LHCN-M2 (cell line): ENCODE measurements at places on chromosomes 5 and 9.

DNA sequence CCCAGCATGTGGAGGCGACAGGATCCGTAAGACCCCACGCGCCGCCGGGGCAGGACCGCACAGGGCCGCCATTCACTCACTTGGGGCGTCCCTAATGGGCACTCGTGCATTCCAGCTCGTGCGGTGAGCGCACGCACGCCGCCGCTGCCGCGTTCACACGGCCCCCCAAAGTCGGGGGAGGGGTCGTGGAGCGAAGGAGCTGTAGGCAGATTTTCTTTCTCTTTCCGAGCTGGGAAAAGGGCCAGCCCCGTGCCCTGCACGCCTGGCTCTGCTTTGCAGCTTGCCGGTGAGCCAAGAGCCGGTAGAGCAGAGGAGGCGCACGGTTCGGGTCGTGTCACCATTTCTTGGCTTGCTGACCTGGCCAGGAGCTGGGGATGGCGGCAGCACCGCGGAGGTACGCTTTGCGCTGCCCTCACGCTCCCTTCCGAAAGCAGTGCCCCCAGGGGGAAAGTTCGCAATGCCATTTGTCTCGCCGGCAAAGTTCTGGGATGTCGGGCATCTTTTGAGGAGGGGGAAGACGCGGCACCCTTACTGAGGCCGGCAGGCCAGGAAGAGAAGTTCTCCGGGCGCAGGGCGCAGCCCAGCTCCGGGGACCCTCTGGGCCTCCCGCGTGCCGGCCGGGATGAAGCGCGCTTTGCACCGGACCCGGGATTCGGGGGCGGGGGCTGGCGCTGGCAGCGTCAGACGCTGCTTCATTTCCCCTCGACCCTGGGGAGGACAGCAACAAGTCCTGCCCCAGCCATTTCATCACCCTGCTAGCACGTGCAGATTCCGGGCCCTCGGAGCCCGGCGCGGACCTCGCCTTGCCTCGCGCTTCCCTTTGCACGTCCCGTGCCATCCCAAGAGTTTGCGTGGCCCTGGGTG lies 898 bp downstream of the STC2 start:
- DNase-seq = peak; percentile 62

- no peak for DNase-seq
Observed at GRCh38 chr9:134626069-134626423, 15.6 kb upstream of the COL5A1 start.

DNA sequence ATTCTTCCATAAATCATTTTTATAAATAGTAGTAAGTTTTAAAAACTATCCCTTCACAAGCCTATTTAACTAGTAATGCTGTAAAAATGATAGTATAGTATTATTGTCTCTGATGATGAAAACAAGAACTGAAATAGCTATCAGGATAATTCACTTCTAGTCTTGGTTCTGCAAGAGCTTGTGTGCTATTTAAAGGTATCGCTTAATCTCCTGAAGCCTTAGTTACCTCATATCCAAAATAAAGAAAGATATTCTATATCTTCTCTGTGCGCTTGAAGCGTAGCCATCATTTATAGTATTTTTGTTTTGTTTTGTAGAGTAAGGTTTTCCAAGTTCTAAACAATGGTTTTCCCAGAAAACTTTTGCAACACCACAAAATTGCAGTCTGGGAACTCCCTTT lies 180.1 kb downstream of the TMC1 start:
- DNase-seq = no peak

DNA sequence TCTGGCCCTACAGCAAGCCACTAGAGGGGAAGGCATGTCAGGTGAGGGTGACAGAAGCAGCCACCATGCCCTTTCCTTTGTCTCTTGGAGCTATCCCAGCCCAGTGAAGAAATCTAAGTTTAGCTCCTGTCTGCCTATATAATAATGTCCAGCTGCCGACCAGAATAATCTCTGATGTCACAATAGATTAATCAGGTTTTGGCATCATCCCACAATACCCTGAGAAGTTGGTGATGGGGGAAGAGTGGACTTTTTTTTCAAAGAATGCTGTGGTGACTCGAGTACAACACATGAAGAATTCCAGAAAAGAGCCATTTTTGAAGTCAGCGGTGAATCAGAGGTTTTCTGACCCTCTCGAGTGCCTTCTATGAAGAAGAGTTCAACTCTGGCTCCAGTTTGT lies 1.7 kb upstream of the TSLP start:
- DNase-seq = peak; percentile 76

- no peak for DNase-seq
Observed at GRCh38 chr9:27131731-27132130, 22.7 kb downstream of the TEK start.

DNA sequence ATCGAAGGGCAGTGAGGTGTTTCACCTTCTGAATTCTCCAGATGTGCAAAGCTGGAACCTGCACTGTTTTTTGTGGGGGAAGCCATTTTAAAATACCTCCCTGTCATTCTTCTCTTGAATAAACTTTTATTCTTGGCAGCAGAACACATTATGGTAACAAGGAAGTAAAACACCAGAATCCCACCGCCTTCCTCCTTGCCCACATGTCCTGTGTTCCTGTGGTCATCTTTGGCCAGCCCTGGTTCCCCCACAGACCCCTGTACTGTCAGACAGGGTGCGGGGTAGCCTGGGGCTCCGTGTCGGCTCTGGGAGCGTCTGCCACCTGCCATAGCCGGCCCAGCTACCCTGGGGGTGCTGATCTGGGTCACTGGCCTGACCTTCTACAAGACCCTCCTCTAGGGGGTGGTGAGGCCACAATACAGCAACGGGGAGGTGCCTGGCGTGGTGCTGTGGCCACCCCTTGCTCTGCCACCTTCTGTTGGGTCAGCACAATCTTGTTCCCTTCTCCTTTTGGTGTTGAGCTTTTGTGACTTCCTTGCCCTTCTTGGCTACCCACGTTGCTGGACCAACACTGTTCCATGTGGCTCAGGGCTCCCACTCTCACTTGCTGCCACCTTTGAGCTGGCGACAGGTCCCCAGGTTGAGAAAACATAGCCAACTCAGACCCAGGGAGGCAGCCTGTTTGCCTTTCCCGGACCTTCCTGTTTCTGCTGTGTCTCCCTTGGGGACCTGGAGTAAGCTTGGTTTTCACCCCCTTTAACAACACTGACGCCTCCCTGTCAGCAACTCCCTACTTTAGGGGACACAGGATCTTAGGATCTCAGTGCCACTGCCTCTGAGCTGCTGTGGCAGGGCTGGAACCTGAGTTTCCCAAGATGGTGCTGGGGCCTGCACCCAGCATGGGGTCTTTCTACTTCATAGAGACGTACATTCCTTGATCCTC lies 4.8 kb downstream of the WNK2 start:
- no peak for DNase-seq

GRCh38 chr9:111298731-111299598 lies 31.1 kb downstream of the OR2K2 start:
- DNase-seq = peak; percentile 78

- no peak for DNase-seq
Observed at GRCh38 chr5:30561771-30562170, 631.7 kb upstream of the CDH6 start.

- DNase-seq = no peak
Observed at GRCh38 chr5:53448851-53449250, 31.6 kb upstream of the FST start.
